NAMALWA (cell line): ENCODE measurements at places on chromosomes 6 and 20.

- no peak for DNase-seq
Measured at GRCh38 chr6:95578106-95578410, 723 bp downstream of the MANEA start.

- DNase-seq = no peak
Measured at GRCh38 chr6:1187293-1188131, 124.4 kb upstream of the FOXQ1 start.

GRCh38 chr6:35483893-35484645, 12.8 kb downstream of the TEAD3 start:
- no peak for DNase-seq

DNA sequence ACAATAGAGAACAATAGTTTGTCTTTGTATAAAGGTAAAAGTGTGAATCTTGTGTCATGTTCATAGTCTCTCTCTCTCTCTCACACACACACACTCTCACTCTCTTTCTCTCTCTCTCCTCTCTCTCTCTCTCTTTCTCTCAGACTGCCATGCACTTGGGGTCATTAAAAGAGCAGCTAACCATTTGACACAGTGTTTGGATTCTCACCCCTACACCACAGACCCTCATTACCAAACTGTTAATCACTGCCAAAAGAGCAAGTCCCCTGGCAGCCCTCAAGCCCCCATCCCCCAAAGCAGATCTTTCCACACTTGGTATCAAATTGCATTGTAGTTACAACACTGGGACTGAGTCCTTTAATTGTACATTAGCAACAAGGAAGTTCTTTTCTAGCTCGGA, 305.8 kb upstream of the RSPO3 start:
- no peak for DNase-seq

DNA sequence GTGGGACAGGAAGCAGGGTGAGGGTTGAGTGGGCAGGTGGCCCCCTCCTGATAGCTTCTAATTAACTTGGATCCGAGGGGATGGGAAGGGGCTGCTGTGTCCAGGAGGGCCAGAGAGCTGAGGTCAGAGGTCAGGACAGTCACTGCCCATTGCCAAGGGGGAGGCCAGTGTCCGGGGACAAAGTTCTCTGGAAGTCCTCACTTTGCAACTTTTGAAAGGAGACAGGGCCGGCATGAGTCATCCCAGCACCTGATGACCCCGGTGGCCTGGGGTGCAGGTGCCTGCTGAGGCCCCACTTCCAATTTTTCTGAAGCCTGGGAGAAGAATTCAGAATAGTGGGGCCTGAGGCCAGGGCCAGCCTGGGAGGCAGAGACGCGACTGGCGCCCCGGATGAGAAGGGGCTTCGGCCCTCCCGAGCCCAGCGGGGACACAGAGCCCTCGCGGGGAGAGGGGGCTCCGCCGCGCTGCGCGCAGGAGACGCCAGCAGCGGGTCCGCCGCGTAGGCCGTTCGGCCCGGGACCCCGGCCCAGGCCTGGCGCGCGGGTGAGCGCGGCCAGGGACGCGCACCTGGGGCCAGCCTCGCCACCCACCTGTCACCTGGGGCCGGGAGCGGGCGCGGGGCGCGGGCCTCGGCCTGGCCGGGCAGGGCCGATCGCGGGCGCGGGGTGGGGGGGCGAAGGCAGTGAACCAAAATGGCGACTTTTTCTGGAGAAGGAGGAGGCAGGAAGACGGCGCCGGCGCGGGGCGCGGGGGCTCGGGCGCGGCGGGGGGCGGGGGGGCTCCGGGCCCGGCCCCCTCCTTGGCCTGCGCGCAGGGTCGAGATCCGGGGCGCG, 586 bp downstream of the ZNF512B start:
- no peak for DNase-seq

DNA sequence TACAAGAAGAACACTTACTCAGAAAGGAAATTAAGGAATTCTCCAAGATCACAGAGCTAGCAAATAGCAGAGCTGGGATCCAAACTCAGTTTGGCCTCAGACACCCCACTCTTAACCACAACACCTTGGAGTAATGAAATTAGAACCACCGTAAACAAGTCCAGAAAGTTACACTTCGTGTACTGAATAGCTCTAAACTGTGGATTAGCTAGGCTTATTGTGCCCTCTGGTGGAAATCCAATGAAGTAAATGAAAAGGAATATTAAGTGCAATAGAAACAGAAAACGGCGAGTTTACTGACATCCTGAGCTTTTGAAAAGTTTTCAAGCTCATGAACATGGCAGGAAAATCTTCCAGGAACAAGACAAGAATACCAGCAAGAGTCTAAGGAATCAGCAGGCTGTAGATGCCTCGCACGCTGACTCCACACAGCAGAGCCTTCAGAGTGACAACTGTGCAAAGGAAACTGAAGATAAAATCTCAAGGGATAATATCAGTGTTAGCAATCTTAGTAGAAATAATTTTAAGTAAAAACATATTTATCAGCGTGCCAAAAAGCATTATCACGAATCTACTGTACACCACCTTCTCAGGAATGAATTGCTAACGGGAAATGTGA, 34.6 kb downstream of the FBXO5 start:
- peak; percentile 68 for DNase-seq

DNA sequence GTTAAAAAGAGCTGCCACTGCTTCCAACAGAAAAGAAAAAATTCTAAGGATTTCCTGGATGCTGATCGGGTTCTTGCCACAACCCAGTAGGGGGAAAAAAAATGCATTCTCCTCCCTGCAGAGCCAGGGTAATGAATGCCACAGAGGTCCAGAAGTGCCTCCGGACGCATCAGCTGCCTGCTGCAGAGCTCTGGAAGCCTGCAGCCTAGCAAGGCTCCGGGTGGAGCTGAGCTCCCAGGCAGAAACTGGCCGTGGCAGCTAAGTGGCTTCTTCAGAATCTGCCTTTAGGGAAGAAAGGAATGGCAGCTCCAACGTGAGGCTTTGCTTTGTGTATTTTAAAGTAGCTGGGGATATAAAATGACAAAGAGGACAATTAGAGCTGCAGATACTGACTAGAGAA, 155.0 kb downstream of the CFAP61 start:
- no peak for DNase-seq

- DNase-seq = no peak
Measured at GRCh38 chr6:39249278-39249677, 20.0 kb upstream of the KCNK5 start.

GRCh38 chr20:64228086-64228653, 27.4 kb upstream of the PCMTD2 start:
- no peak for DNase-seq

GRCh38 chr20:9038791-9039535, 29.9 kb upstream of the PLCB4 start:
- no peak for DNase-seq

GRCh38 chr20:5192570-5193431, 66.0 kb downstream of the CDS2 start:
- no peak for DNase-seq

- no peak for DNase-seq
Measured at GRCh38 chr20:45742596-45742995, 20.4 kb downstream of the SPINT4 start.

DNA sequence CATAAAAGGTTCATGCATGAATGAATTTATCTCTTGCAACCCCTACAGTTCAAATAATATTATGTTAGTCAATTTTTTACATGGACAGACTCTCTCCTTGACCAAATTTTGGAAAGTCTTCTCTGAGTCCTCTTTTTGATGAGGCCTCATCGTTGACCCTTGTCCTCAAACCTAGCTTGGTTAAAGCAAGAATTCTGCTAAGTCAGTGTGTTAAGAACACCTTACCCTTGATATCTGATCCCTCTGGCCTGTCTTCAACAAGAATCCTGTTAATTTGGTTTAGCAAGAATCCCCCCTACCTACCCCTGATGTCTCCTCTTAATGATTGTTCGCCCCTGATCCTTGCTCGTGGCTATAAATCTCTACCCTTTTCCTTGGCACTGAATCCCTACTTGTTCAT, 301.4 kb downstream of the LAMA2 start:
- no peak for DNase-seq

DNA sequence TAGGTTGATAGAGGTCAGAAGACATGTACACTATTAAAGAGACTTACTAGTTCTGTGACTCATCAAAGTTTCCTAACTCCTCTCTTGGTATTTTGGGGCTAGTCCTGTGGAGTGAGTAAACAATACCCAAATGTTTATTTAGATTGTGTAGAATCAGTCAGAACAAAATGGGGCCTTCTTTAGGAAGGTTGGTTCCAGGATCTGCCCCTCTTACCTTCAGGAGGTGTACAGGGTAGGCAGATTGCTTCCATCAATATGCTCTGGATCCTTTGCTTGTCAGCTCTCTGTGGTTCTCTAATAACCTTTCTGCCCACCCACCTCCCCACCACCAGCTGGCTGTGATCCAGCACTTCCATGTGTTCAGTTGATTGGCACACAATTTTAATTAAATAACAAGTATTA, 107.0 kb downstream of the POPDC3 start:
- DNase-seq = no peak

GRCh38 chr6:56949925-56950495, 4.9 kb upstream of the BEND6 start:
- no peak for DNase-seq

DNA sequence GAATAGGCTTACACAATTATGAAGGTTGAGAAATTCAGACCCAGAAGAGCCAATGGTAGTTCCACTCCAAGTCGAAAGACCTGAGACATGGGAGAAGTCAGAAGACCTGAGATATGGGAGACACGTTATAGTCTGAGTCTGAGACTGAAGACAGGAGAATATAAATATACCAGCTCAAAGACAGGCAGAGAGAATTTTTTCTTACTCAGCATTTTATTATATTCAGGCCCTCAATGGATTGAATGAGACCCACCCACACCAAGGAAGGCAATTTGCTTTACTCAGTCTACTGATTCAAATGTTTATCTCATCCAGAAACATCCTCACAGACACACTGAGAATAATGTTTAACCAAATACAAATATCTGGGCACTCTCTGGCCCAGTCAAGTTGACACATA, 693.5 kb downstream of the HDGFL1 start:
- DNase-seq = no peak

DNA sequence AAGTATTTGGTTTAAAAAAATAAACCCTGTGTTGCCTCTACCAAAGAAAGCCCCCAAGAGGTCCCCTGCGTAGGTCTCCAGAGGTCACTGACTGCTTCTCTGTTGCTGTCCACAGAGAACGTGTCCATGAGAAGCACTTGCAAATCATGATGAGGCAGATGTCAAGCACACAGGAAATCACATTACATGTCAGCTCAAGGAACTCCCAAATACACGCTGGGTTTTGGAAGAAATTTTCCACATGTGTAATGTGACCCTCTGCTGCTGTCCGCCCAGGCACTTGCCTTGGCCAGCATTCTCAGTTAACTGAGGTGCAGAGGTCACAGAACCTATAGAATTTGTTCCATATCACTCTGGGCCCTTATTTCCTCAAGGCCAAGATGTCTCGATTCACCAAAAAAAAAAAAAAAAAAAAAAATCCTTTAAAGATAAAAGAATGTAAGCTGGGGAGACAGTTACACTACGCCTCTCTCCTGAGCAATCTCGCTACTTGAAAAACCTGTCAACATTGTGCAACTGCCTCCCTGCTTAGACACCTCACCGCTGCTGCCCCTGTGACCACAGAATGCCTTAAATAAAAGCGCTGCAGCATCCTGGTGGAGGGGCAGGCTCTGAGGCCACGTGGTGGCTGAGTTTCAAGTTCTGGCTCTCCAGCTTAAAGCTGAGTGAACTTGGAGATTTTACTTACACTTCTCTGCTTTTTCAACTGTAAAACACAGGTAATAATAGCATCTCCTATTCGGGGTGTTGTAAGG, 42.3 kb downstream of the SLC22A23 start:
- no peak for DNase-seq

GRCh38 chr20:63055575-63056235, 48.9 kb upstream of the BHLHE23 start:
- DNase-seq = no peak

DNA sequence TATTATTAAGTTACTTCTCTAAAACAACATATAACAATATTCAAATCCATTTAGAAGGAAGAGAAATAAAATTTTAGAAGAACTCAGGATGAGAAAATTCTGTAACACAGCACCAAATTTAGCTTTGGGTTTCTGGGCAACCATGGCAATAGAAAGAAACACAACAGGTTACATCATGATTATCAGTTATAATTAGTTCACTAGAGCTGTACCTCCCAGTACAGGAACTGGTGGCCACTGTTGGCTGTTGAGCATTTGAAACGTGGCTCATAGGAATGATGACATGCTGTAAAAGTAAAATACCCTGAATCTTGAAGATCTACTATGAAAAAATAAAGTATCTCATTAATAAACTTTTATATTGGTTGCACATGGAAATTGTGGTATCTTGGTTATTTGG, 23.7 kb upstream of the MAP3K4 start:
- peak; percentile 19 for DNase-seq

DNA sequence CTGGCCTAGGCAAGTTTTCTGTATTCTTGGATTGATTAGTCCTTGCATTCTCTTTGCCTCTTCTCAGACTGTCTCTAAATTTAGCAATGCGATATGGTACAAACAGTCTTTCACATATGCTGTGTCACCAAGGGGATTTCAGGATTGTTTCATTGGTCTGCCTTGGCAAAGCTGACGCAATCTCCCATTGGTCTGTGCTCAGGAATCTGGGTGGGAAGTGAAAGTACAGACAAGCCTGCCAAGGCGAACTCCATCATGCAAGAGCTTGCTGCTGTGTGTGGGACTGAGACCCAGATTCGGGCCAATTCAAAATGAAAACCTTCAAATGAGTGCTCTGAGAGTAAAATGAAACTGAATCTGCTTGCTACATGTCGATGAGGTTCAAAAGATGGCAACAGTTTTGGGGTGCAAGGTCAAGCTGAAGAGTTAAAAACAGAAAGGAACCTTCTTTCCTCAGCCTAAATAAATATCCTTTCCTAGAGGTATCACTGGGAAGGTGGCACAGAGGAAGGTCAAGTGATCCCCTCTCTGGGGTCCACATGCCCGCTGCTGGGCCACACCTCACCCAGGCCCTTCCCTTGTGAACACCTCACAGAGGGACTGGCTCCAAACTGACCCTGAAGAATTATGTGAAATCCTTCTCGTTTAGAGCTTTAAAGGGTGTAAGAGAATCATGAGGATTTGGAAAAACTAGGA, 198.8 kb upstream of the PREP start:
- peak; percentile 14 for DNase-seq

DNA sequence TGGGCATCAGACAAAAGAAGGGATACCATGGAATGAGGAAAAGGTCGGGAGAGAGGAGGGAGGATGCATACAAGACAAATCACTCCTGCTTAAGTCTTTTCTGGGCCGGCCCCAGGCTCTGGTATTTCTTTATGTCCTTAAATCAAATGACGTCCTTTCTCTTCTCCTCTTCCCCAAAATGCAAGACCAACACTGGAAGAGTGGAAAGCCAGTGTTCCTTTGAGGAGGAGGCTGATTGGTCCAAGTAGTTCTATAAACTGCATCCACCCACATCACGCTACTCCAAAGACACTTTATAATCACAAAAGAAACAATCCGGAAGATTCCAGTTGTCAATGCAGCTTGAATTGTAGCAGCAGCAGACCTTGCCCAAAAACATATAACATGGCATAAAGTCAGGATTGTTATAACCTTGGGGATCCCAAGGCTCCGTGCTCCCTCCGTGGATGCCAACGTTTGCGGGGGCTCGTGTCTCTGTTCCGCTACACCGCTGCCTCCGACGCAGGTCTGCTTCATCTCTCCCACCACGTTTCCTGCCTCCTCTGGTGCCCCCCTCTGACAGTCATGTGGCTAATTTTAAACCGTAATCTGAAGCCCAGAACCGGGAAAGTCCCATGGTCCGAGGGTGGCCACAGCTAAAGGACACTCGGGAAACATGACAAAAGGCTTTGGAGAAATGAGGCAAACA, 47.1 kb downstream of the MCUR1 start:
- DNase-seq = peak; percentile 31
